ENCODE measurements at places on chromosomes 5 and 9.

- DNase-seq: no peak
Measured at GRCh38 chr9:87081503-87081902, 134.2 kb upstream of the GAS1 start.

- DNase-seq: no peak
Measured at GRCh38 chr5:174490728-174491127, 233.7 kb upstream of the MSX2 start.

- no peak for DNase-seq
Measured at GRCh38 chr5:95261437-95262175, 23.3 kb downstream of the MCTP1 start.

- DNase-seq: no peak
Measured at GRCh38 chr9:120741191-120741590, 26.9 kb upstream of the MEGF9 start.

DNA sequence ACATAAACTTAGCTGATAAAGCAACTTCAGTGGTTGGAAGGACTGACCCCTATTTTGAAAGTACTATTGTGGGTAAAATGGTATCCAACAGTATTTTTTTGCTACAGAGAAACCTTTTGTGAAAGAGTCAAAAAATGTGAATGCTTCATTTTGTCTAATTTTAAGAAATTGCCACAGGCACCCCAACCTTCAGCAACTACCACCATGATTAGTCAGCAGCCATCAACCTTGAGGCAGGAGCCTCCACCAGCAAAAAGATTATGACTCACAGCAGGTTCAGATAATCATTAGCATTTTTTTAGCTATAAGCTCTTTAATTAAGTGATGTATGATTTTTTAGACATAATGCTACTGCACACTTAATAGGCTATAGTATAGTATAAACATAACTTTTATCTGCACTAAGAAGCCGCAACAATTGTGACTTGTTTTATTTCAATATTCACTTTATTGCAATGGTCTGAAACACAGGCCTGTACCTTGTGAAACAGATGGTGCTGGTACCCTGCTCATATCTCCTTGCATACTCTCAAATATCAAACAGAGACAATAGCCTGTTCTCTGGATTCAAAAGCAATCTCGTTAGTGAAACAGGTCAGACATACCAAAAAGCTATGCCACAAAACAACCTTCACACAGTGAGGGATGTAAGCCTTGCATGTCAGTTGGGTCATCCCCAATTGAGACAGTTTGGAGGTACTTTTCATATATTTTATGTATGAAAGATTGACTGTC, 261.2 kb upstream of the FAM174A start:
- DNase-seq: no peak

GRCh38 chr5:113330533-113331208, 104.1 kb downstream of the TSSK1B start:
- DNase-seq: no peak

- no peak for DNase-seq
Measured at GRCh38 chr5:67752357-67752708, 463.2 kb upstream of the PIK3R1 start.

Data from activated naive CD8-positive, alpha-beta T cell treated with anti-CD3 and anti-CD28 coated beads, Interleukin-2, amount 10 ng/mL, durations not matched to agents 7 days and 5 days (primary cell).